NAMALWA (cell line): ENCODE measurements at places on chromosomes 3 and 15.
A peak's percentile ranks its signal among the peaks of the same experiment; 100 is the strongest.

DNA sequence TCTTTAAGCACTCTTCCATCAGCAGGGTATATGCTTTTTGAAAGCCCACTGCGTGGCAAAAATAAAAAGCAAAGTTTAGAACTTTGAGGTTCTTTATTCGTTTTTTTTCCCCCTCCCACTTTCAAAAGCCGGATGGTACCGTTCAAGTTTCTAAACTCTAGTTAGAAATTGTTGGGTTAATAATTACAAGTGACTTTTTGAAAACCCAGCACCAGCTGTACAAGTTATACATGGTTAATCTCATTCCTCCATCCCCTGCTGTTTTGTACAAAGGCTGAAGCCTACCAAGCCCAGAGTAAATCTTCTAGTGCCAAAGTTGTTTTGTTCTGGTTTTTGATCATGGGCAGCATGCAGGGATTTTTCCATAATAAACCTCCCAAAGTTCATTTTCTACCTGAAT lies 48.6 kb downstream of the WDR72 start:
- DNase-seq: no peak

GRCh38 chr3:152511904-152512303 lies 243.2 kb downstream of the MBNL1 start:
- no peak for DNase-seq

DNA sequence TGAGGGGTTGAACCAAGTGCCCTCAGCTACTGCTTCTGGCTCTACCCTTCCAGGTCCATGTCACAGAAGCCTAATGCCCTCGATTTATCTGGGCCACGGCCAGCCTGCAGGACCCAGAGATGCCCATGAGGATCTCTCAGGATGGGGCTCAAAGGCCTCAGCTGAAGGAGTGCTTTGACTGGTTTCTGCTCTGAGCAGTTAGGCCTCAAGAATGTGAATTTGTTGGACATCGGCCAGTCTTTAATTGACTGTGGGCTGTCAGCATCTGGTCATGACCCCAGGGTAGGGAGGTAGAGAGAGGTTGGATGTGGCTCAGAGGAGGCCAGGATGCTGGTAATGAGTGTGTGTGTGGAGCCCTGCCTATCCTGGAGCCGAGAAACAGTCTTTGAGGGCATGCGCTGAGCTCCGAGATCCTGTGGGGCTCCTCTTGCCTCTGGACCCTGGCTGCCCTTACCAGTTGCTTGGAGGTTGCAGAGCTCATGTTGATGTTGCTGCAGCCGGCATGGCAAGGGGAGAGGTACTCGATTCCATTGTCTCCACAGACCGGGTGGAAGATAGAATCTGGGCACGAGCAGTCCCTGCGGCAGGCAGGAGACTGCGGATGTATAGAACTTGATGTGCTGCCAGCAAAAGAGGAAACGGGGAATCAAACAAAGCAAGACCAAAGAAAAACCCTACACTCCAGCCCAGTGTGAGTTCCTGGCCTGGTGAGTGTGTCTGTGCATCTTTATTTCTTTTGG lies 49.1 kb upstream of the RAB6B start:
- DNase-seq: no peak

- no peak for DNase-seq
Observed at GRCh38 chr3:177959188-177959587, 577.0 kb upstream of the KCNMB2 start.

DNA sequence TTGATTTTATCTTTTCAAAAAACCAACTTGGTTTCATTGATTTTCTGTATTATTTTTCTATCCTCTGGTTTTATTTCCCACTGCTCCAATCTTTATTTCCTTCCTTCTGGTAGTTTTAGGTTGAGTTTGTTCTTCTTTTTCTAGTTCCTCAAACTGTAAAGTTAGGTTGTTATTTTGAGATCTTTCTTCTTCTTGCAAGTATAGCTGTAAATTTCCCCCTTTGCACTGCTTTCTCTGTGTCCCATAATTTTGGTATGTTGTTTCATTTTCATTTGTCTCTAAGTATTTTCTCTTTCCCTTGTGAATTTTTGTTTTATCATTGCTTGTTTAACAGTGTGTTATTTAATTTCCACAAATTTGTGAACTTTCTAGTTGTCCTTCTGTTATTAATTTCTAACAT lies 120.0 kb downstream of the PLD1 start:
- peak; percentile 33 for DNase-seq

GRCh38 chr3:186022931-186023330 lies 85.1 kb upstream of the TRA2B start:
- DNase-seq: no peak

DNA sequence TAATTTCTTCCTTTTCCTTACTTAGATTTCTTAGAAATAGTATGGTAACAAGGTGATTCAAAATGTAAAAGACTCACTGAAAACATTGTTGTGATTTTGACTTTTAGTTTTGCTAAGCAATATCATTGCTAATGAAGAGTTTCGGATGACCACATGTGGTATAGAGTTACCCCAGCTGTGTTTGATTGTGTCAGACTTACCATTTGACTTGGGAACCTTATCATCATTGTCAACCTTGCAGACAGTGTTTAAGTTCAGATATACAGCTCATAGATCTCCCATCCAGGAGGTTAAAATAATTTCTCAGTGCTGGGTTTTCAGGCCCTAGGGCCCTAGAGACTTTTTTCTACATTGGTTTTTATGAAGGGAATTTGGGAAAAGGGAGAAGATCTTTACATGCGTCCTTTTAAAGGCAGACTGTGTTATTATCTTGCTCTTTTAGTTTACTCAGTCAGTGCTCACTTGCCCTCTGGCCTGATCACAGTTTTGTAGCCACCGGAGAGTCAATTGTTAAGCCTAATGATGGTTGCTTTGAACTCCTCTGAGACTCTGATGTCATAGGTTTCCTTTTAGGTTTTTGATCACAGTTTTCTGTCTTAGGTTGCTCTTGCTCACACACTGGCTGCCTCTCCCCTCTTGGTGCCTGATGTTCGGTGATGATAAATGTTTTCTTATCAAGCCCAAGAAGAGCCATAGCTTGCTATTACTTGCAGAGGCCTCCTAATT lies 133.5 kb upstream of the ZPLD1 start:
- DNase-seq: no peak

GRCh38 chr3:145942052-145942451 lies 218.9 kb downstream of the PLOD2 start:
- DNase-seq: no peak

DNA sequence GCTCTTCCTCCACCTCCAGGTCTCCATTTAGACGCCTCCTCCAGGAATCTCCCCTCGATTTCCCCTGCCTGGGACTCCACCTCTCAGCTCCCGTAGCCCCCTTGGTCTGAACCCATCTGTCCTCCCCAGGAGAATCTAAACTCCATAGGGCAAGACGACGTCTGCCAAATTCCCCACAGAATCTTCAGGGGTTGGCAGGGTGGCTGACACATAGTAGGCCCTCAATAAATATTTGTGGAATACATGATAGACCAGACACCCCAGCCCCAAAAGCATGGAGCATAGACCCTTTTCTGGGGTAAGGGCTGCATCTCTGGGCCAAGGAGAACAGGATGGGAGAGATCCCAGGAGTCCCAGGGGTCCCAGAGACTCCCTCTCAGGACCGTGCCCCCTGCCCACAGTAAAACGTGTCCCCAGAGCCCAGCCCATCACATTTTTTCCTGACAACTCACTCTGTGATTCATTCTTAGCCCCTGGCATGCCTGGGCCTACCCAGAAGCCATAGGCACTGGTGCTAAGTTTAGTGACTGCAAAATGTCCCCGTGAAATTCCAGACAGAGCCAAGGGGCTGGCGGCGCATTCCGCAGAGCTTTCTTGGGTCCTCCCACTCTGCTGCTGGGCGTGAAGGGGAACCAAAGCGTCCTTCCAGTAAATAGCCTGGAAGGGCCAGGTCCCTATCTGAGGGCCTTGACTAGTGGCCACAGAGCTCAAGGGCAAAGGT lies 78.0 kb upstream of the SLC6A6 start:
- no peak for DNase-seq

GRCh38 chr3:77370413-77370812 lies 330.5 kb downstream of the ROBO2 start:
- DNase-seq: no peak

- no peak for DNase-seq
Observed at GRCh38 chr3:11477407-11477911, 166.3 kb downstream of the VGLL4 start.

- DNase-seq: no peak
Observed at GRCh38 chr15:73389971-73390544, 21.3 kb upstream of the HCN4 start.
